Activated CD4-positive, alpha-beta memory T cell treated with anti-CD3 and anti-CD28 coated beads, Interleukin-2, amount 10 ng/mL, durations not matched to agents 7 days and 5 days (primary cell): ENCODE measurements at places on chromosomes 2 and 18.

DNA sequence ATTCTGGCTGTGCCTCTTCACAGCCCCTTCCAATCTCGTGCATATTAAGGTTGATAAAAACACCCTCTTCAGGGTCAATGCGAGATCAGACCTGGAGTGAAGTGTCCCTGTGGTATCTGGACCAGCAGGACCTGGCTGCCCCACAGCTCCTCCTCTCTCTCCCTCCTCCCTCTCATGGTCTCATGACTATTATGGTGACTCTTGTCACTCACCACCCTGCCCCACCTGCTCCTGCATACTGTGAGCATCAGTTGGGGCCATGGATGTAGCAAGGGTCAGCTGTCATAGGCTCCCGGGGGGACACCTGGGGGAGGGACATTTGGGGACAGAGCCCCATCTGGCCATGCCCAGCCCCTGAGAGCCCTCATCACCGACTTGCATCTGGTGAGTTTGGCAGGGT lies 50.2 kb downstream of the ODC1 start:
- peaks cover 32% of the 10 kb centered on the region for H3K4me1 ChIP-seq
- no peak for DNase-seq
- no peak overlapping the region for H3K27ac ChIP-seq
- peaks cover 29% of the 10 kb centered on the region for H3K36me3 ChIP-seq

DNA sequence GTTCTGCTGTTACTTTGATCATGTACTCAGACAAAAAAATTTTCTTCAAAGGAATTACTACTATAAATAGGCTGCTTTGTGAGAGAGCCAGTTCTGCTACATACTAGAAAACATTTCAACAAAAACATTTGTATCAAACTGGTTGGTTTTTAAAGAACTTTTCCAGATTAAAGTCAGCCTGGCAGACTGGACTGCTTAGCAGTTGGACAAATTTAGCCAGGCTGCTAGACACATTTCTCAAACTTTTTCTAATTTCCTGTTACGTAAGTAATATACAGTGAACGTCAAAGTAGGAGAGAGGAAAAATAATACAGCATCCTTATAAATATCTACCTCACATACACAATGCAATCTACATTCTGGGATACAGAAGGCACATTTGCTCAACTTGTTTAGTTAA lies 109.5 kb downstream of the SP3 start:
- H3K36me3 ChIP-seq, result no peaks in the 10 kb centered on the region
- no peak overlapping the region for H3K27ac ChIP-seq
- peaks cover 11% of the 10 kb centered on the region for H3K27me3 ChIP-seq

DNA sequence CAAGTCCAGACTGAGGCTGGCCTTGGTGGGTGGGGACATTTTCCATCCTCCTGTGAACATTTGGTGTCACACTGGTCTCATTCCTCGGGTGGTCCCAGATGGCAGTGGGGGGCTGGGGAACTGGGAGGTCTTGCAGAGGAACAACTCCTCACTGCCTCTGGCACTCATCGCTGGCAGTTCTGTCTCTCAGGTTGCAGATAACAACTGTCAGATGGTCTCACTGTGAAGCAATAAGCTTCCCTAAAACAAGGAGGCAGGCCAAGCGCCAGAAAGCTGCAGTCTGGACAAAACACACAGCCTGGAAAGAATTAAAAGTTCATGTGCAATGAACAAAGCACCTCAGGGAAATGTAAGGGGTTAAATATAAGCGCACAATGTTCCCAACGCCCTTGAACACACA lies 78.1 kb downstream of the IRS1 start:
- H3K4me1 ChIP-seq, result peaks cover 8% of the 10 kb centered on the region
- no peak overlapping the region for H3K4me3 ChIP-seq
- H3K36me3 ChIP-seq, result no peaks in the 10 kb centered on the region
- peaks cover 39% of the 10 kb centered on the region for H3K27me3 ChIP-seq
- no peak overlapping the region for H3K27ac ChIP-seq
- no peak for DNase-seq

- no peak for DNase-seq
- no peak overlapping the region for H3K27ac ChIP-seq
- peaks cover 13% of the 10 kb centered on the region for H3K4me1 ChIP-seq
- no peaks in the 10 kb centered on the region for H3K27me3 ChIP-seq
- H3K4me3 ChIP-seq, result no peak overlapping the region
These were observed 215.7 kb downstream of the MREG start for GRCh38 chr2:215797676-215798075.

GRCh38 chr18:80042785-80043184 lies 8.6 kb downstream of the RBFA start:
- H3K27ac ChIP-seq, result no peak overlapping the region
- no peak for DNase-seq
- H3K27me3 ChIP-seq, result no peaks in the 10 kb centered on the region
- H3K36me3 ChIP-seq, result peaks cover 43% of the 10 kb centered on the region

GRCh38 chr2:217755027-217755745 lies 247.6 kb downstream of the TNS1 start:
- no peak overlapping the region for H3K4me3 ChIP-seq
- peaks cover 6% of the 10 kb centered on the region for H3K27me3 ChIP-seq
- H3K36me3 ChIP-seq, result no peaks in the 10 kb centered on the region
- H3K4me1 ChIP-seq, result peaks cover 14% of the 10 kb centered on the region
- no peak overlapping the region for H3K27ac ChIP-seq
- DNase-seq, result no peak

- no peaks in the 10 kb centered on the region for H3K36me3 ChIP-seq
- no peak overlapping the region for H3K27ac ChIP-seq
- H3K4me1 ChIP-seq, result no peaks in the 10 kb centered on the region
- no peak overlapping the region for H3K4me3 ChIP-seq
These were observed 208.1 kb downstream of the NEDD4L start for GRCh38 chr18:58252166-58252565.

DNA sequence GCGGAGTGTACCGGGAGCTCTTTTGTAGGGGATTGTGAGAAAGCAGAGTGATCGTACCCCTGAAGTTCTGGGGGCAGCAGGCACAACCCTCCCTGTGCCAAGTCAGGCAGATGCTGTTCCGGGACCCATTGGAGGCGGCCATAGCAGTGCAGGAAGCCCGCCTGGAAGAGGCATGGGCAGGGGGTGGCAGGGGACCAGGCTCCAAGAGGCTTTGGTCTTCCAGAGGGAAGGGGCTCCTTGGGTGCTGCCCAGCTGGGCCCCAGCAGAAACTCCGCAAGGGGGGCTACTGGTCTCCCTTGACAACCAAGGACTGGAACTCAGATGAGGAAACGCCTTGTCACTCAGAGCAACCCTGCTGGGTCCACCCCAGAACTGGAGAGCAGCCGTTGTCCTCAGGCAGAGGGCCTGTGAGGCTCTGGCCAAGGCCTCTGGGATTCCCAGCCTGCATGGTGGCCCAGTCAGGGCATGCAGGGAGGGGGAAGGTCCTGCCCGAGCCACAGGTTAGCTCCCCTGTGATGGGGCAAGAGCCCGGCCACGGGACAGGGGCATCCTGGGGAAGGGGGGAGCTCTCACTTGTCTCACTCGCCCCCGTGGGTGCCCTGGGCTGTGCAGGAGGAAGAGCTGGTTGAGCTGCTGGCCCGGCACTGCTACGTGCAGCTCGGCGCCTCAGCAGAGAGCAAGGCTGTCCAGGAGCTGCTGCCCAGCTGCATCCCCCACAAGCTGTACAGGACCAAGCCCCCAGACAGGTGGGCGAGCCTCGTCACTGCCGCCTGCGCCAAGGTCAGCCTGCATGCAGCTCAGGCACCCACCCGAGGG lies 21.0 kb upstream of the GPR17 start:
- H3K4me3 ChIP-seq, result no peak overlapping the region
- H3K27ac ChIP-seq, result no peak overlapping the region
- H3K27me3 ChIP-seq, result peaks cover 3% of the 10 kb centered on the region
- H3K4me1 ChIP-seq, result no peaks in the 10 kb centered on the region
- H3K36me3 ChIP-seq, result no peaks in the 10 kb centered on the region

DNA sequence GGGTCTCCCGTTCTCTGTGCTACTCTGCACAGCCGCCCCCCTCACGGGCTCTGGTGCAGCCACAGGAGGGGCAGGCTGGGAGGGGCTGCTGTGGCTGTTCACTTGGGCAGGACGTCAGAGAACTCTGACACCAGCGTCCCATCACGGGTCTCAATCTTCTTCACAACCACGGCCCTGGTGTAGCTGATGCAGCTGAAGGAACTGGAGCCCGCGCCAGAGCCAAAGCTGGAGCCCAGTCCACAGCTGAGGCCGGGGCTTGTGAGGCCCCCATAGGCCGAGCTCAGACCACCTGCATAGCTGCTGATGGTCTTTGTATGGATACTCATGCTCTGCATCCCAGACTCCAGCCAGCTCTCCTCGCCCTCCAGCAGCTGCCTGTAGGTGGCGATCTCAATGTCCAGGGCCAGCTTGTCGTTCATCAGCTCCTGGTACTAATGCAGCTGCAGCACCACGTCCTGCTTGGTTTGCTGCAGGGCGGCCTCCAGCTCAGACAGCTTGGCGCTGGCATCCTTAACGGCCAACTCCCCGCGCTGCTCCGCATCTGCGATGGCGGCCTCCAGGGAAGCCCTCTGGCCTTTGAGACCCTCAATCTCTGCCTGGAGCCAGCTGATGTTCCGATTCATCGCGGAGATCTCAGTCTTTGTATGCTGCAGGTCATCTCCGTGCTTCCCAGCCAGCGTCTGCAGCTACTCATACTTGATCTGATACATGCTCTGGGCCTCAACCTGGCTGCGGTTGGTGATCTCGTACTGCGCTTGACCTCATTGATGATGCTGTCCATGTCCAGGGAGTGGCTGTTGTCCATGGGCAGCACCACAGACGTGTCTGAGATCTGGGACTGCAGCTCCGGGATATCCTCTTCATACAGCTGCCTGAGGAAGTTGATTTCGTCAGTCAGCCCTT lies 7.4 kb upstream of the DUSP19 start:
- H3K27me3 ChIP-seq, result peaks cover 4% of the 10 kb centered on the region
- no peaks in the 10 kb centered on the region for H3K4me1 ChIP-seq
- H3K36me3 ChIP-seq, result no peaks in the 10 kb centered on the region

DNA sequence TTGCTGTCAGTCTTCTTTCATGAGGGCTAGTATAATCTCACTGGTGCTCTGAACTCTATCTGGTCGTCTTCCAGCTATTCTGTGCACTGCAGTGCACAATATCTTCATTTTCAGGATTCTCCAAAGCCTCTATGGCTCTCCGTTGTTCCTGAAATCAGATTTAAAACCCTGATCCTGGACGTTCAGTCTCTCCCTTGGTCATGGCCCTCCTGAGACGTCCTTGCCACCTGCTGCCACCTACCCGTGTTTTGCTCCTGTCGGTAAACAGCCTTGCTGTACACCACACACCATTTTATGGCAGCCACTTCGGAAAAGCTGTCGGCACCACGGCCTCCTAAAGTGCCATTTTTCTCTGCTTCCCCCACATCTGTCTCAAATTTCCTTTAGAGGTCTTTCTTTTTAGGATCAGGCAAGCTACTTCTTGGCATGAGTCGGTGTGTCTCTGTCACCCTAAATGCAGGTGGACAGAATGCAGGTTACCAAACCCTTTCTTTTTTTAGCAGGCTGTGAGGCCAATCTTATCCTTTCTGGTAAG lies 170.0 kb downstream of the HRH4 start:
- no peaks in the 10 kb centered on the region for H3K4me1 ChIP-seq
- H3K4me3 ChIP-seq, result no peak overlapping the region
- H3K27ac ChIP-seq, result no peak overlapping the region
- H3K36me3 ChIP-seq, result no peaks in the 10 kb centered on the region
- no peak for DNase-seq
- H3K27me3 ChIP-seq, result peaks cover 3% of the 10 kb centered on the region

DNA sequence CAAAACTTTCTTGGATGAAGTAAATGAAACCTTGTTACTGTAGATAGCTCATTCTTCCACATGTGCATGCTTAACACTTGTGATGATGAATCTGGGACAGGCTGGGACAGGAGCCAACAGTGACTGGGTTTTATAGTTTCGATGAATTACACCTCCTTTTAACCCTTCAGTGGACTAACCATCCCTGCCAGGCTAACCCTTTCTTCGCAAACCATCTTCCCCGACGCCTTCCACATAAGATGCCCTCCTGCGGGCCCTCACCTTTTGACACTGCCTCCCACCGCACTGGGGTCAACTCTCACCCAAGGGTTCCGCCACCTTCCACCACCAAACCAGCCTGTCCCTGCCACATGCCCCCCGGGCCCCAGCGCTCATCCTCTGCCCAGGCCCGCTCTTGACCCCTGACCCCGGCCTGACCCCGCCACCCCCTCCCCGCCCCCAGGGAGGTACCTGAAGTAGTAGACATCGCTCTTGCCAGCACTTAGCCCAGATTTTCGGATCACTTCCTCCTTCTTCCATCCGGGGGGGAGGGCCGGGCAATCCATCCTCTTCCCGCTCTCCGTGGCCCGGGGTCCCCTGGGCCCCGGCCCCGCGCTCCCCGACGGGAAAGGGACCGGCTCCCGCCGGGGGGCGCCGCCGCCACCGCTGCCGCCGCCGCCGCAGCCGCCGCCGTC lies 764 bp downstream of the MBD2 start:
- peaks cover 26% of the 10 kb centered on the region for H3K36me3 ChIP-seq
- no peaks in the 10 kb centered on the region for H3K27me3 ChIP-seq
- DNase-seq, result peak; percentile 48
- H3K4me3 ChIP-seq, result peak overlapping the region; percentile 89

DNA sequence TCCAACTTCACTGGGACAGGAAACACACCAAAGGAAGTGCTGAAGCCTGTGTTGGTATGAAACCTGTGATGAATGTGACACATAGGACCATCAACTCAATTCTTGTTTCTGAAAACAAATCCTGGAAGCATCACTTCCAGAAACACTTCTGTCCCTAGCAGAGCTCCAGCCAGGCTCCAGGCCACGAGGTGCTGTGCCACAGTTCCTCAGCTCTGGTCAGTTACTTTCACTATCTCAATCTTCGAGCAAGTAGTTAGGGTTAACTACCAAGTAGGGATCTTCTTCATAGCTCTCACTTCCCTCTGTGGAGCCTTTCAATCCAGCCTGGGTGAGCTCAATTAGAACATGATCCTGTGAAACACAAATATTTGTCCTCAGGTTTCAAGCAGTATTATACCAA lies 3.6 kb upstream of the LCT start:
- no peak overlapping the region for H3K4me3 ChIP-seq
- H3K27me3 ChIP-seq, result no peaks in the 10 kb centered on the region
- H3K36me3 ChIP-seq, result peaks cover 61% of the 10 kb centered on the region
- H3K4me1 ChIP-seq, result peaks cover 28% of the 10 kb centered on the region
- H3K27ac ChIP-seq, result peak overlapping the region; percentile 34

DNA sequence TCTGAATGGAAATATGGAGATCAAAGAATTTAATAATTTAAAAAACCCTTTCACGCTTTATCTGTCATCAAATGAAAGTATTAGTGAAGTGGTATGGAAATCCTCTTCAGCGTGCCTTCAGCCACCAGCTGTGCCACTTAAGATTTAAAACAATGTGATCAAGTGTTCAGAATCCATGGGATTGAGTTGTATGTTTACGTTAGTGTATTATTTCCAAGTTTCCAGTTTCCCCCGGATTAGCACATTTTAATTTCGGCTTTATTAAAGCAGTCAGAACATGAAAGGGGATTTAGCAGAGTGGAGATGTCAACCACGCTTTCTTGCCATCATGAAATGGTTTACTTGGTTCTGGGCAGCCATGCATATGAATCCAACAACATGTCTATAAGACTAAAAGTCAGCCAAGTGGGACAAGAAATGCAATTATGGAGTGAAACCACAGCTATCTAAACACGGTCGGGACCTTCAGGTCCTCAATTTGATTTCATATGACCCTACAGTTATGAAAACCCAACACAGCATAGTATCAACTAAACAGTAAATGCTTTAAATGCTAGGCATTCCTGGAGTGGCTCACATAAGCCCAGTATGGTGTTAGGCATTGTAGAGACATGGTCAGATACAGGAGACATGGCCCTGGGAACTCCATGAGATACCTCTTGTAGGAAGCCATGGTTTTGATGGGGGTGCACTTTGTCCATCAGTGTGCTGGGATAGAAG lies 224.9 kb upstream of the EPAS1 start:
- no peak for DNase-seq
- peaks cover 5% of the 10 kb centered on the region for H3K36me3 ChIP-seq
- H3K4me1 ChIP-seq, result peaks cover 30% of the 10 kb centered on the region

GRCh38 chr2:236607471-236608187 lies 38.0 kb downstream of the ACKR3 start:
- H3K4me3 ChIP-seq, result no peak overlapping the region
- no peak for DNase-seq
- no peaks in the 10 kb centered on the region for H3K4me1 ChIP-seq
- H3K27me3 ChIP-seq, result peaks cover 28% of the 10 kb centered on the region
